HepG2 (cell line): ENCODE measurements at places on chromosomes 1 and 21.
A peak's percentile ranks its signal among the peaks of the same experiment; 100 is the strongest.

DNA sequence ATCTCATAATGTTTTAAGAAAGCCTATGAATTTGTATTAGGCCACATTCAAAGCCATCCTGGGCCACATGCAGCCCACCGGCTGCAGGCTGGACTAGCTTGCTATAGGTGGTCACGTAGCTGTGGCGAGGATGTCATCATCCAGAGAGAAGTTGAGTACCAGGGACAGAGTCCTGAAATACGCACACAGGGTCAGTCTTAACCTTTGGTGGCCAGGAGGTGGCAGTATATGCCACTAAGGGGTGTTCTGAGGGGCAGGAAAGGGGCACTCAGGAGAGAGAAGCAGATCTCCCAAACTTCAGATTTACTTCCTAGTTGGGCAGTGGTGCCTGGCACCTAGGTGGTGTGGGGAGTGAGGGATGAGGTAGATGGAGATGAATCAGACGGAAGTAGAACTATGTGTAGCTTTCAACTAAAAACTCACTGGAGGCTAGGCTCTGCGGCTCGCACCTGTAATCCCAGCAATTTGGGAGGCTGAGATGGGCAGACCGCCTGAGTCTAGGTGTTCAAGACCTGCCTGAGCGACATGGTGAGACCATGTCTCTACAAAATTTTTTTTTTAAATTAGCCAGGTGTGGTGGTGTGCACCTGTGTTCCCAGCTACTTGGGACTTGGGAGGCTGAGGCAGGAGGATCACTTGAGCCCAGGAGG, 16.3 kb upstream of the CDK18 start:
- no peaks in the 10 kb centered on the region for H3K36me3 ChIP-seq
- no peak overlapping the region for H3K4me3 ChIP-seq
- peaks cover 14% of the 10 kb centered on the region; the same call in 2 of the 3 replicates for H3K27me3 ChIP-seq
- H3K27ac ChIP-seq, result no peak overlapping the region
- H3K4me1 ChIP-seq, result peaks cover 44% of the 10 kb centered on the region

DNA sequence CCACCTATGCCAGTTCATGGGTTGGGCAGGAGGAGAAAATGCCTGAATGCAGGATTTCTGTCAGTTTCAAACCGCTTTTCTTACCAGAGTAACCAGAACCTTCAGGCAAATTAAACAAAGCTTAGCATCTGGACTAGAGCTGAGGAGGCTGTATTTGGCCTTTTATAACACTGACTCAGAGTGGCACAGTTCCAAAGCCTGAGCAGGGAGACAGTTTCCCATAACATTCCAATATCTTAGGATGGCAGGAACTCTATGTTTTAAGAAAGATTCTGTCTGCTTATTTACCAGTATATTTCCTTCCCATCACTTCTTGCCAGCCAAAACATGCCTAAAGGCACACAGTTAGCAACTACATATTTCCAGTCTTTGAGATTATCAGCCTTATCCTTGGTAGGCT, 46.8 kb downstream of the UBR4 start:
- no peak overlapping the region for H3K27ac ChIP-seq
- no peak overlapping the region for H3K4me3 ChIP-seq
- H3K4me1 ChIP-seq, result no peaks in the 10 kb centered on the region

DNA sequence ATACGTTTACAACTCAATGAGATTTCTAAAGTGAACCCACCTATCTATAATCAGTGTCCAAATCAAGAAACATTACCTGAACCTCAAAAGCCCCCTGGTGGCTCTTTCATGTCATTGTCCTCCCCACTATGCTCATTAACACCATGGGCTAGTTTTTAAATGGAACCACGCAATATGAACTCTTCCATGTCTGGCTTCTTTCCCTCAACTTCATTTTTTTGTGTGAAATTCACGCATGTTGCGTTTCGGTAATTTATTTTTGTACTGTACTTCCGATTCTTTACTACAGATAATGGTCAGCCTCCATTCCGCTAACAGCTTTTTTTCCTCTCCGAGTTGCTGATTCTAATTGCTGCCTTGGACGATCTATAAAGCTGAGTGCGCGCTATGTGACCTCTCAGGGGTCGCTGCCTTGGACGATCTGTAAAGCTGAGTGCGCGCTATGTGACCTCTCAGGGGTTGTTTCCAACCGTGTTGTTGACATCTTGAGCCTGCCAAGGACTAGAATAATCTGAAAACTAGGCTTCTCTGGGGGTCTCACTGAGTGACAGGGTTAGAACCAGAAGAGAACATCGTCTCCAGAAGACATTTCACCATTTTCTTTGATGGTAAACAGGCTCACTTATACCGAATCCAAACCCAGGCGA, 1.1 kb upstream of the CACYBP start:
- peak overlapping the region; percentile 92 for H3K4me3 ChIP-seq
- peaks cover 66% of the 10 kb centered on the region for H3K4me1 ChIP-seq
- no peaks in the 10 kb centered on the region; the same call in 2 of the 3 replicates for H3K27me3 ChIP-seq
- DNase-seq, result peak; percentile 72
- H3K36me3 ChIP-seq, result no peaks in the 10 kb centered on the region; the same call in 1 of the 2 replicates
- H3K27ac ChIP-seq, result peak overlapping the region; percentile 98

DNA sequence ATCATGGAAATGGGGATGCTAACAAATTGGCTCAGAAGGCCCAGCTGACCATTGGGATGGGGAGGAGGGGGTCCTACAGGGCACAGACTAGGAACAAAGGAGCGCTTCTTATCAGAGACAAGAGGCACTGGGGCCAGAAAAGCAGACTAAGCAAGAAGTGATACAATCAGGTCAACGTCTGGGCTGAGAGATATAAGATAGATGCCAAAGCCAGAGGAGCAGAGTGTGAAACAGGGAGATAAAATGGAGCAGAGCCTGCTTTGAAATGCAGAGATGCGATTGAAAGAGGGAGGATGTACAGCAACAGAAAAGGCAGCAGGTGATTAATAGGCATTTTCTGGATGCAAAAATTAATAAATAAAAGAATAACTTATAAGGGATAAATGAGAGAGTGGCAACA, 127.5 kb upstream of the SAMSN1 start:
- no peaks in the 10 kb centered on the region for H3K27me3 ChIP-seq
- DNase-seq, result no peak
- H3K4me1 ChIP-seq, result no peaks in the 10 kb centered on the region
- no peaks in the 10 kb centered on the region for H3K36me3 ChIP-seq
- H3K4me3 ChIP-seq, result no peak overlapping the region
- no peak overlapping the region for H3K27ac ChIP-seq

DNA sequence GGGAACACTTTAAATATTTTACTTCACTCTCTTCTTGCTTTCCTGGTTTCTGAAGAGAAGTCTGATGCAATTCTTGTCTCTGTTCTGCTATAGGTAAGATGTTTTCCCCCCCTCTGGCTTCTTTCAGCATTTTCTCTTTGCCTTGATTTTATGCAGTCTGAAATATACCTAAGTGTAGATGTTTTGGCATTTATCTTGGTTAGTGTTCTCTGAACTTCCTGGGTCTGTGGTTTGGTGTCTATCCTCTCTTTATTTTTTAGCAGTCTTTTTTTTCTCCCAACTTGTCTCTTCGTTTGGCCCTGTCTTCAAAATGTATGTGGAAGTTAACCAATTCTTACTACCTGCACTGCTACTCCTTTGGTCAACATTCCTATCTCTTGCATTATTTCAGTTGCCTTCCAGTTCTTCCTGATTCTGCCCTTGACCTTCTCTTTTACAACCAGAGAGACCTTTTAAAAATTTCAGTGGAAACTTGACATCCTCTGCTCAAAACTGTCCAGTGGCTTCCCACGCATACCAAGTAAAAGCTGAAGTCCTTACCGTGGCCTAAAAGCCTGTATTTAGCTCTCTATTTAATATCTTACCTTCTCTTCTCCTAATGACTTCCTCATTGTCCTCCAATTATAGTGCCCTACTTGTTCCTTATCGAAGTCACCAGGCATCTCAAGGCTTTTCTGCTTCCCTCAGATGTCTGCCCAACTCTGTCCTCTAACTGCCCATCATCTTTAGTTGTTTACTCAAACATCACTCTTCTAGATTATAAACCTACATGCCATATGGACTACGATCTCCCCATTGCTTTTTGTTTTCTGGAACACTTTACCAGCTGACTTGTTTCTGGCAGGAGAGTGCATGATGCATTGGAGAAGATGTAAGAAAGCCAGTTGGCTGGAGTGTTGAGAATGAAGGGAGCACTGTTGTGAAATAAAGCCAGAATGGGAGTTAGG, 40.9 kb downstream of the RAP1A start:
- H3K36me3 ChIP-seq, result no peaks in the 10 kb centered on the region
- no peak for DNase-seq
- no peak overlapping the region for H3K4me3 ChIP-seq

DNA sequence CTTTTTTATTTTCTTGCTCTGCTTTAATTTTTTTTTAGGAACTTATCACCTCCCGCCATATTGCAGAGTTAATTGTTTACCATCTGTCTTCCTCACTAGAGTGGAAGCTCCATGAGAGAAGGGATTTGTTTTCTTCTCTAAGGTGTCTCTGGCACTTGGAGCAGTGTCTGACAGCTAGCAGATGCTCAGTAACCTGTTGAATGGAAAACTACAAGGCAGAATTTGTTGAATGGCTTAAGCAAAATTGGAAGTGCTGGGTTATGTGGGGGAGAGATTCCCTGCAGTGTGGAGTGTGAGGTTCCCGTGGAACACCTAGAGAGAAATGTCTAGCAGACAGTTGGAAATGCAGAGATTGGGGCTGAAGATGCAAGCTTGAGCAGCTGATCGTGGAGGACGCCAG, 59.5 kb upstream of the PARP1 start:
- peaks cover 2% of the 10 kb centered on the region for H3K27me3 ChIP-seq
- H3K4me3 ChIP-seq, result no peak overlapping the region
- no peak for DNase-seq
- H3K4me1 ChIP-seq, result 0 out of 2 replicates have a peak, but pooled peaks cover 7% of the 10 kb centered on the region

- no peak for DNase-seq
- no peaks in the 10 kb centered on the region for H3K27me3 ChIP-seq
- no peak overlapping the region for H3K27ac ChIP-seq
Measured at GRCh38 chr1:176626572-176627061, 163.6 kb downstream of the PAPPA2 start.

DNA sequence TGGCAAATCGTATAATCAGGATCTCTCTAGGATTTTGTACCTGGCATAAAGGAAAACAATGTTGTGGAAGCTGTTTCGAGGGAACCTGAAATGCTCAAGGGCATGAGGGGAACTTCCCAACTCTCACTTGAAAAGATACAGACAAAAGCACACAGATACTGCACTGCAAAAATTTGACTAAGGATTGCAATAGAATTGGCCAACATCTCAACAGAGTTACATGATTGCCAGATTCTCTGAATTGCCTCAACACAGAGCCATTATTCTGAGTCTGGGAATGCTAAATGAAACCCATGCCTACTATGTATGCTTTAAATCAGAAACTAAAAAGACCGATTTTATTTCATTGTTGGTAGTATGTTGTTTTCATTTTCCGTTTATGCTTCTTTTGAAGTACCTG, 16.0 kb downstream of the KRTAP19-8 start:
- no peaks in the 10 kb centered on the region for H3K27me3 ChIP-seq
- no peaks in the 10 kb centered on the region for H3K36me3 ChIP-seq
- no peak for DNase-seq
- H3K4me3 ChIP-seq, result no peak overlapping the region

DNA sequence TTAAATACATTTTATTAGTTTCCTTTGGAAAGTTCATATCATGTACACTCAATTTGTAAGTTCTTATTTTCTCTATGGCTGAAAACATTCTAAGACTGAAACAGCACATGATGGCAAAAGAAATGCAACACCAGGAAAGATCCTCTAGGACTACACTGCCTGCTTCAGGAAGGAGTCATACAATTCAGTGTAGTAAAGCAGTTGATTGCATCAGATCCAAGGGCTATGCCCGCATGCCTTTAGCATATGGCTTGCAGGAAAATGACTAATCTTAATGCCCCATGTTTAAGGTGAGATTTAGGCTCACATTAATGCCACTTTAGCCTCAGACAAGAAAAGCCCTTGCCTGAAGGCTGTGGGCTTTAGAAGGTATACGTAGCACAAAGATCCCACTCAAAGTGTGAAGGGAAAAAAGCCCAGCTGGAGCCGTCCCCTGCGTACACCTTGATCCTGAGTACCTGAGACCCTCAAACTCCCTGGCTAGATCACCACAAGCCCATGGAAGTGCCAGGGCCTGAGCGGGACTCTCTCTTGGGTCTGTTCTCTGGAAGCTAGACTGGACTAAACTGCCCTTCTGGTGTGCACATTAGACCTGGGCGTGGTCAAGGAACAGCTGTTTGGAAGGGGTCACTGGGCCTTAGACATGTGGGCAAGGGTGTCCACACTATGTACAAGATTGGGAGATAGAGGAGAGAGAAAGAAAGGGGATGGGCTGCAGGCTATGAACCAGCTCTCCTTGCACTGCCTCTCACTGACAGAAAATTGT, 52.9 kb downstream of the ESRRG start:
- H3K27me3 ChIP-seq, result no peaks in the 10 kb centered on the region
- H3K27ac ChIP-seq, result no peak overlapping the region

DNA sequence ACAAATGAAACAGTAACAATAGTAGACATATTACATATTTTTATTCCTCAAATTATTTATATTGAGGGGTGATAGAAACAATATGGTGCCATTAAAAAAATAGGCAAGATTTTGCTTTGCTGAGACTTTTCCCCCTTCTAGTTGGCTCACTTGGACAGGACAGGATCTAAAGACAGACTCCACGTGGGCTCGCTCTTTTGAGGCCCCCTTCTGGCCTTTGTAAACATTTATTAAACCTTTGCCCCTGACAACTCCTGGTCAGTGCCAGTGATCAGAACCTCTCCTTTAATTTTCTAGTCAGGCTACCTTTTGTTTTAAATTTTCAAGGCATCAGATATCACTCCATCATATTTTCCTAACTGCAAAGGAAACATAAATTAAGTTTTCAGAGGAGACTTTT, 49.7 kb upstream of the IFI44L start:
- H3K36me3 ChIP-seq, result no peaks in the 10 kb centered on the region
- peak; percentile 1 for DNase-seq
- H3K27me3 ChIP-seq, result no peaks in the 10 kb centered on the region
- peaks cover 8% of the 10 kb centered on the region; the same call in 1 of the 2 replicates for H3K4me1 ChIP-seq
- H3K27ac ChIP-seq, result no peak overlapping the region

- no peaks in the 10 kb centered on the region for H3K36me3 ChIP-seq
- no peak overlapping the region for H3K27ac ChIP-seq
- DNase-seq, result no peak
- H3K4me3 ChIP-seq, result no peak overlapping the region
- peaks cover 16% of the 10 kb centered on the region for H3K4me1 ChIP-seq
Measured at GRCh38 chr1:54417123-54417522, 10.9 kb upstream of the SSBP3 start.

- H3K4me1 ChIP-seq, result peaks cover 13% of the 10 kb centered on the region
- H3K27me3 ChIP-seq, result no peaks in the 10 kb centered on the region
- H3K4me3 ChIP-seq, result no peak overlapping the region
- no peak overlapping the region for H3K27ac ChIP-seq
- DNase-seq, result no peak
Measured at GRCh38 chr1:159914252-159915018, 10.9 kb downstream of the TAGLN2 start.

- no peaks in the 10 kb centered on the region for H3K36me3 ChIP-seq
- no peak for DNase-seq
- no peak overlapping the region for H3K4me3 ChIP-seq
- H3K27me3 ChIP-seq, result no peaks in the 10 kb centered on the region
- H3K27ac ChIP-seq, result no peak overlapping the region
Measured at GRCh38 chr1:163187849-163188248, 14.9 kb downstream of the RGS5 start.
